ENCODE measurements at places on chromosomes 3 and 15.

- DNase-seq: no peak
Measured at GRCh38 chr3:67947808-67948508, 293.5 kb upstream of the SUCLG2 start.

- no peak for DNase-seq
Measured at GRCh38 chr15:59237924-59238331, 31.3 kb downstream of the LDHAL6B start.

DNA sequence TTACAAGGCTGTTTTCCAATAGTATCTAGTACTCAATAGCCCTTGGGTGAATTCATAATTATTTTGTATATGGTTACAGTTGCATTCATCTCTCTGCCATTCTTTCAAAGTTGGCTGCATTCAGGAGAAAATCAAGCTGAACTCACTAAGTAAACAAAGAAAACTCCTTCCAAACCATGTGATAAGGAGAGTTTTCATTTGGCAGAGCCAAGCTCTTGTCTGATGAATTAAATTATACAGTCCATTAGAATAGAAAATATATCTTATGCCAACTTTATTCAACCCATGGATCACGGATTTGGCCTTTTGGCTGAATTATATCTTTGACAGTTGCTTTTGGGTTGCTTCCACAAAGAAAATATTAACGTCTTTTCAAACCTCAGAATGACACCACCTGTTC, 272.3 kb upstream of the ROBO1 start:
- DNase-seq: no peak

- no peak for DNase-seq
Measured at GRCh38 chr15:57152666-57153539, 223.4 kb upstream of the CGNL1 start.

DNA sequence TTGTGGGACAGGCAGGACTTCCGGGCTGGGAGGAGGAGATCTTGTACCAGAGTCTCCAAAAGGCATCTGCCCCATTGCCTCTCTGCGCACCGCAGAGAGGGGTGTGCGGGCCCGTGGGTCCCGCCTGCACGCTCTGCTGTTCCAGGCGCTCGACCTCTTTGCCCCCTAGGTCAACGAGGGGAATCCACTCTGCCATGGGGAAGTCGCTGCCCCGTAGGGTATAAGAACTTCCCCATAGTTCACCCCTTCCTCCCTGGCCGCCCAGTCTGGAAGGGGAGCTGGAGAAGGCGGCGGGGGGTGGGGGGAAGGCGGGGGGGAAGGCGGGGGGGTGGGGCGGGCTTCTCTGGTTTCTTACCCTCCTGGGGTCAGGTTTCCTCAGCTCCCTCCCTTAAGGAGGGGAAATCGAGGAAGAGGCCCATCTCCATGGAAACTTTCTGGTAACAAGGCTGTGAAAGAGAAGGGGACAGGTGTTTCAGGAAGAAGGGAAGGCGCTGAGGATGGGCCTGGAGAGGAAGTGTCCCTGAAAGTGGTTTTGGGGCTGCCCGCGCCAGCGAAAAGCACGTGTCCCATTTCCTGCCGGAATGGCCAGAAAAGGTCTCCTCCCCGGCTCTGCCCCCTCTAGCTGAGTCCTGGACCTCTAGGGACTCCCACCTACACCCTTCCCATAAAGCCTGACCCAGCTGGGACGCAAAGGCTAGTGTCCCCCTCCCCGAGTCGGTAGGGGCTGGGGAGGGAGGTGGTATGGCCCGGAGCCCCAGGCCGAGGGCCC, 27.5 kb downstream of the NR1I2 start:
- DNase-seq: no peak

- DNase-seq: no peak
Measured at GRCh38 chr3:128379367-128380160, 87.1 kb downstream of the DNAJB8 start.

DNA sequence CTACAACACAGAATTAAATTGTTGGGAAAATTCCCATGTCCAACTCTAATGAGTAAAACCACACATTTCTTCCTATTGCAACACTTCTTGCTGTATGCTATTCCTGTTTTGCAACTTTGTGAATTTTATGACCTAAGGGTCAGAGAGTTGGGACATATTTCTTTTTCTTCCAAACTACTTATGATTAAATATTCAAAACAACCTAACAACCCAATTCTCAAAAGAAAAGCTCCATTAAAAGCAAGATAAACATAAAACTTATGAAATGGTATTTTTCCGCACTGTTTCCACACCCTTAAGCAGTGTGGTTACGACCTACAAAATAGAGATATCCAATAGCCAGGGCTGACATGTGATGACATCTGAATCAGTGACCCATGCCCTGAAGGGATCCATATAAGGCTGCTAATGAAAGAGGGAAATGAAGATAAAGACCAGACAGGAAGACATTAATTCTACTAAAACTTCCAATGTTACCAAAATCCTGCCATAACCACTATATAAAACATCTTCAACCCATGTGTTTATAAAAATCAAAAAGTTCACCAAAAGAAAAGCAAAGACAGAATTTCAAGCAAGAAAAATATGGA, 45.6 kb downstream of the DMXL2 start:
- DNase-seq: no peak

- no peak for DNase-seq
Measured at GRCh38 chr15:87155771-87156170, 1076.1 kb downstream of the AGBL1 start.

GRCh38 chr15:47553947-47554346, 163.4 kb upstream of the SEMA6D start:
- no peak for DNase-seq

DNA sequence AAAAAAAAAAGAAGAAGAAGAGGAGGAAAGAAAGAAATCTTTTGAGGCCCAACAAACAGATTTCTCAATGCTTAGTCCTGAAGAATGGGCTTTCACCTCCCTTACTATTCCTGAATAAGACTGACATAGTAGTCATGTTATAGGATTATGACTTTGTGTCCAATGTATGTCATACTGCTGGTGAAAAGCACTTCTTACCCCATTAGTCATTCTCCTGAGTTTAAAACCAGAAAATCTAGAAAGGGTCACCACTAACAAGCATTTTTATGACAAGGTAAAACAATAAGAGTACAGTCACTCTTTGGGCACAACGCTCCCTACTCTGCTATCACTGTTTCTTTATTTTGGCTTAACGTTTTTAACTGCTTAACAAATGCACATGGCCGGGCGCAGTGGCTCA, 88.2 kb downstream of the IGSF11 start:
- no peak for DNase-seq

GRCh38 chr15:72068856-72069255, 49.1 kb downstream of the MYO9A start:
- DNase-seq: no peak

DNA sequence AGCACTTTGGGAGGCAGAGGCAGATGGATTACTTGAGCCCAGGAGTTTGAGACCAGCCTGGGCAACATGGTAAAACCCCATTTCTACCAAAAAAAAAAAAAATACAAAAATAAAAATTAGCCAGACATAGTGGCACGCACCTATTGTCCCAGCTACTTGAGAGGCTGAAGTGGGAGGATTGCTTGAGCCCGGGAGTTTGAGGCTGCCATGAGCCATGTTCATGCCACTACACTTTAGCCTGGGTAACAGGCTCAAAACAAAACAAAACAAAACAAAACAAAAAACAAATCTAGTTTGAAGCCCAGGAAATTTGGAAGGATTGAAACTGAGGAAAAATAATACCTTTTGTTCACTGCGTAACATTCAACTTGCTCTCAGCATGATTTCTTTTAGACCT, 16.6 kb downstream of the TMOD3 start:
- no peak for DNase-seq

GRCh38 chr3:169998668-169999131, 32.1 kb downstream of the SEC62 start:
- no peak for DNase-seq

DNA sequence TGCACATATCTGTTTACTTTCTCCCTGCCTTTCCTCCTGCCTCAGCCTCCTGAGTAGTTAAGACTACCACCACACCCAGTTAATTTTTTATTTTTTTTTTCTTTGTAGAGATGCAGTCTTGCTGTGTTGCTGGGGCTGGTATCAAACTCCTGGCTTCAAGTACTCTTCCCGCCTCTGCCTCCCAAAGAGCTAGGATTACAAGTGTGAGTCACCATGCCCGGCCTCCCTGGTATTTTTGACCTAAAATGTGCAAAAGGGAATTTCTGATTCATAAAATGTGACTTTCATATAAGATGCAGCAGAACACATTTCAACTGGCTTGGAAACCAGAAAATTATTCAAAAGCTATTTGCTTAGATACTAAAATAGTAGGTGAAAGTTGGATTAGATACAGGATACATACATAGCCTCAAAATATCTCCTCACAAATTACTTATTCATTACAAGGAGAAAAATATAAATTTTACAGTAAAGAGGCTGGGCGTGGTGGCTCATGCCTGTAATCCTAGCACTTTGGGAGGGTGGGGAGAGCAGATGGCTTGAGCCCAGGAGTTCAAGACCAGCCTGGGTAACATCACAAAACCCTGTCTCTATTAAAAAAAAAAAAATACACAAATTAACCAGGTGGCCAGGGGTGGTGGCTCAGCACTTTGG, 32.0 kb downstream of the MAP4 start:
- no peak for DNase-seq

DNA sequence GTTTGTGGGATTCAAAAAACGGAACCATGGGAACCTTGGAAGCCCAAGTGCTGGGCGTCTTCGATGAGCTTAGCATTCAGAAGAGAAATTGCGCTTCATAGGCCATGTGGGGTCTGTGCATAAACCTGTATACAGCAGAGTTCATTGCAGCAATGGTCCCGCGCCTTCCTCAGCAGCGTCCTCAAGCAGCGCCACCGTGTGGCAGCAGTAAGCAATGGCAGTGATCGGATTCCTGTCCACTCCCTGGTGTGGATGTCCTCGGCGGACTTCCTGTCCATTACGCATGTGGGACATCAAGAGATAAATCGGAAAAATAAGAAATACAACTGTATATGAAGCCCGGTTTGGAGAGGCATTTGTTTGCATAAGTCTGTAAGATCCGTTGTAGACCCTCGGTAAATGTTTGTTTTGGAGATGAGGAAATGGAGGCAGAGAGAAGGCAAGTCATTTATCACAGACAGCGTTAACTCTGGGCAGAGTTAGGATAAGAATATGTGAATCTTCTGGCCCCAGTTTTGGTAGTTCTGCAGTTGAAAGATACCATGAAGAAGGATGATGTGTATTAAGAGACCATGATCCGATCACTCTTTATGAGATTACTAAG, 57.7 kb downstream of the CNTN4 start:
- peak; percentile 0 for DNase-seq

DNA sequence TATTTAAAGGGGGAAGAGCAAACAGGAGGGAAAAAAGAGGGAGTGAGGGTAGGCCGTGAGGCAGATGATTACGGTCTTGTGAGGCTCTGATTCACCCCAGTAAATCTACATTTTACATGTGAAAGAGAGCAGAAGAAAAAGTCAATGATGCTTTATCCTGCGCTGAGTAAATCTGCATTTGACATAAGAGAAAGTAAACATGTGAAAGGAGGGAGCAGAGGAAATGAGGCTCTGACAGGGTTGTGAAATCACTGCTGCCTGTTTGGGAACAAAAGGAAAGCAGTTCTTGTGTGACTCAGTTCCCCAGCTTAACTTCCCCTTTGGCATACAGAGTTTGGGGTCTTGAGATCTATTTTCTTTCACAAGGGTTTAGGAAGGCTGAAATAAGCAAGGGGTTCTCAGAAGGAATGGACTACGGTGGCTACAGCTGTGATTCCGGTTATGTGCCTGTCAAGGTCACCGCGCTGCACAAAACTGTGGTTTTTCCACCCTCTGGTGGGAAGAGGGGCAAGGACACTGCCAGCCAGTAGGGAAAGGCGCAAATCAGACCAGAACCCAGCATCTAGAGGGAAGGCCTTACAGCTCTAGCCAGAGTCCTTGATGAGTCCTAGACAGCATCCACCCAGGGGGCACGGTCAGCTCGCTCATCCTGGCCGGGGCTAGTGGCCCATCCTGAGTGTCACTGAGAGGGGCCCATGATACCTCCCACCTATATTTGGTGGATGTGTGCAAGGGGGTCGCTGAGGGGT, 18.9 kb upstream of the HCN4 start:
- DNase-seq: no peak

- no peak for DNase-seq
Measured at GRCh38 chr15:76330080-76330680, 6.4 kb upstream of the ISL2 start.

DNA sequence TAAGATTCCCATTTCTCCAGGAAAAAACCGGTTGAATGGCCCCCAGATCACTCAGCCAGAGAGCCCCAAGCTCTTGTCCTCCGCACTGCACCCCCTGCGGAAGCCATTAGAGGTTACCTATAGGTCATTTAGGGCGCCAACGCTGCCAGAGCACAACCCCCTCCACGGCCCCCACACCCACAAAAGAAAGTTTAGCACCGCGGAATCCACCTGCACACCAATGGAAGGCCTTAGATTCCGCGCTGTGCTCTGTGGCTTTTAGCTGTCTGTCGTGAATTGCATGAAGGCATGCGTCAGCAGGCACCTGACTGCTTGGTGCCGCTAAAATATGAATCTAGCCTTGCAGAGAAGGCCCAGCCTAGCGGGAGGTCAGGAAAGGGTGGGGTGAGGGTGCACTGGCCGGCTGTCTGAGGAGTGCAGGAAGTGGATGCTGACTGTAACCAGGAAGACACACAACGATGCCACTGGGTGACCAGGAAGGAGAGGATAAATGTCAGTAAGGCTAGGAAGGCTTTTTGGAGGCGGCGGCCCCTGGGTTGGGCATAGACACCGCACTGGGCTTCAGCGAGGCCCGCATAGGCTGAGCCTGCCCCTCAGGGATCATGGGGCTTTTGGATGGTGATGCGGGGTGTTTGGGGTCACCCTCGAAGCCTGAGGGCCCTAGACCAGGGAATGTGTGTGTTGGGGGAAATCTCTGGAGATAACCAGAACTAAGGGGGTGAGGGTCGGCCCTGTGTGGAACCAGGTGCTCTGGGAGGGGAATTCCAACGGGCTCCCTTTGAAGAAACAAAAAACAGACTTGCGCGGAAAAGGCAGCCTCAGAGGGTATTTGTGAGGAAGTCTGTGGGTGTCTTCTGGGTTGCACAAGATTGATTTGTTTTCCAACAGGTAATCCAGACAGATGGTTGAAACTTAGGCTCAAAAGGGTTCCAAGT, 976 bp upstream of the NUP210 start:
- DNase-seq: peak; percentile 66

DNA sequence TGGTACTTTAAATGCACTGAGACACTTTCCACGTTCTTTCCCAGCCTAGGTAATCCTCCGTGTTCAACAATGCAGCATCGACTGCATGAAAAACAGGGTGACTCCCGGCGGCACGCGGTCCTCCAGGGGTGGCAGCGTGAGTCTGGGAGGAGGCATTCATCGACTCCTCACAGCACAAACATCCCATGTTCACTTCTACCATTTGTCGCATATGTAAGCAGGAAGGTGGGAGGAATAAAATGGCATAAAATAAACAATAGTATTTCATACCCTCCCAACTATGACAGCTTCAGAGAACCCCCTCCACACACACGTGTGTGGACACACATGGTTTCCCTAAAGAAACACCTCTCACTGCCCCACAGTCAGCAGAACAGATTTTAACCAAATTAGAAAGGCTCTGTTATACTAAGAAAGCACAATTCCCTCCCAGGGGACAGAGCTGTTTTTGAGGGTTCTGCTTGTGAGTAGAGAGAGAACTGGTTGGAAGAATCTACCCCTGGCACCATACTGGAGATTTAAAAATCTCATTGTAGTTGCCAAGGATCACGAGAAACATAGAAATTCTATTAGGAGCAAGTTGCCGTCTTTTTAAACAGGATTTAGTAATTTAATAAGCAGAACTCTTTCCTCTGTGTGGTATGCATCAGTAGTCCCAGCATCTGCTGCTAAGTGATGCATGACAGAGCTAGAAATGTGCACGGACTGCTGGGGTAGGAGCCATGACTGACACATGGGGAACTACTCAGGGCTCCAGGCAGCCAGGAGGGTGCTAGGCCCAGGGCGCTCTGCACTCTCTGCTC, 6.0 kb downstream of the FAM43A start:
- DNase-seq: no peak

Measured in stimulated activated CD4-positive, alpha-beta T cell treated with anti-CD3 and anti-CD28 coated beads, Interleukin-12 subunit alpha, Interleukin-12 subunit beta, amount 100 ng/mL, for 24 hours (primary cell).